Cardiac septum (tissue), 1 donor: ENCODE measurements at places on chromosomes 12 and 14.
A peak's percentile ranks its signal among the peaks of the same experiment; 100 is the strongest.

DNA sequence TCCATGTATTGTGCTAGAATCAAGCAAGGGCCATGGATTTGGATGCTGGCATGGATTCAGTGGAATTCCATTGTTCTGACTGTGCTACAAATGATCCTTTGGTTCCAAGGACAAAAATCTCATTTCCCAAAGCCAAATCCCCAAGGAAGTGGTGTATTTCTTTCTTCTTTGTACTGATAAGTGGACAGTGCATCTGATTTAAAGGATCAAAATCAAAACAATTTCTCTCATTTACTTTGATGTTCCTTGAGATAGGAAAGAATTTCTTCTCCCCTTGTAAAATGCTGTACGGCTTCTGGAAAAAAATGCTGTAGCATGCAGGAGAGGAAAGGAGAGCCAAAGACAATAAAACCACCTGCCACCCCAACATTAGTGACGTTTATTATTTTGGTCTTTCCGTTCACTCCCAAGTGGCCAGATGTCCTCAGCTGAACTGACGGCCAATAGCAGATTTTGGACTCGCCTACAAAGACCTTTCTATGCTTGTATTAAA, 185.7 kb downstream of the PRKD1 start:
- DNase-seq = no peak

DNA sequence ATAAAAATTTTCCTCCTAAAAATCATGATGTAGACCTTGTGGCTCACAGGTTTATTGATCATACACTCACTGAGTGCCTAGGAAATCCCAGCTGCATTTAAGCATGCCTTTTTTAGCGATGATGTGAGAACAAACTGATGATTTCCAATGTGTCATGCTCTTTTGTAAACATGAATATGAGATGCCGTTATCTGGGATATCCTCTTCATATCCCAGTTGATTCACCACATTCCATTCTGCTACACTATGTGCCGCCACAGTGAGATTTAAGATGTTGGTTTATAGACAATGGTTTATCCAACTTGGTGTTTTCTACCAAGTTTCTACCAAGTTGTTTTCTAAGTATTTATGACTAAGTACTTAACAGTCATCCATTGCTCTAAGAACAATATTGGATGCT, 5.2 kb downstream of the OR4E1 start:
- no peak for DNase-seq

GRCh38 chr12:16726879-16727278, 120.9 kb upstream of the LMO3 start:
- DNase-seq = no peak

DNA sequence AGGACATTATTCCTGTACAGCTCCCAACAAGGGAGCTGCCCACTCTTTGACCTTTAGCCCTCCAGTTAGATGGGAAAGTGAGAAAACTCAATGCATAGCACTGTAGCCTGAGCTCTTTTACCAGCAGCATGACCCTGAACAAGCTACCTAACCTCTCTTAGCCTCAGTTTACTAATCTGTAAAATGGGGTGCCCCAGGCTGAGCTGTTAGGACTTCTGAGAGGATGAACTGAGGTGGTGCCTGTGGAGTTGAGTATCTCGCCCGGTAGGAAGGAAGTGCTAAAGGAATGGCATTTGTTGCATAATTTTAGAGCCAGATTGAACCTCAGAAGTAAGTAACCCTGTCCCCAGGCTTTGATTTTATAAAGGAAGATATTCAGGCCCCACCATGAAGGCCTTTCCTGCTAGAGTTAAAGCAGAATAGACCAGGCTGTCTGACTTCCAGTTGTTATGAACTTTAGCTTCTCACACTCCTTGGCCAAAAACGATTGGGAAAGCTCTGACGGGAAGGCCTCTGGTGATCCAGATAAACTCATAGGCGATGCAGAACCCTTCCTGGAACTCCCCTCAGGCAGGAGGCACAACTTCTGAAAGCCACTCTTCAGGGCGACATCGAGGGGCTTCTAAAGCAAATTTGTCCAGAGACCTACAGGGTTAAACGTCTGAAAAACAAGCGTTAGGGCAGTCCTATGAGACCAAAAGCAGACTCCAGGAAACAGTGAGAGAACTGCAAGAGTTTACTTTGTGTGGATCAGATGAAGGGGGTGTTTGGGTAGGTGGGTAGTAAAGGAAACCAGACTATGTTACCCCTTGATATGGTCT, 2.5 kb upstream of the SERPINA10 start:
- DNase-seq = no peak

DNA sequence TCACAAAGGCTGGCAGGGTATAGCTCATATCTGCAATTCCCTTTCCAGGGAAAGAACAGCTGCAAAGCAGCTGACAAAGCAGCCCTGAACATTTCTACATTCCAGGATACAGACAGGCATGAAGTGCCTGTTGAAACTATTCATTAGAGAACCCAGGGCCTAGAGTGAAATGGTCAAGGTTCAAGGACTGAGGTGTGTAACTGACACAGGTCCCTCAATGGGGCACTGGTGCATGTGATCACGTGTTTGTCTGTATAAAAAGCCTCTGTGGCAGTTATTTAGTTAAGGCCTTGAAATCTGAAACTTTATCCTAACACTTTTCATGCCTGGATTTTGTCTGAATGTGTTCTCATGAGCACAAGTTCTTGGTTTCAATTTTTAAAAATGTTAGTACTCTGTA, 47.1 kb downstream of the GIT2 start:
- DNase-seq = no peak

DNA sequence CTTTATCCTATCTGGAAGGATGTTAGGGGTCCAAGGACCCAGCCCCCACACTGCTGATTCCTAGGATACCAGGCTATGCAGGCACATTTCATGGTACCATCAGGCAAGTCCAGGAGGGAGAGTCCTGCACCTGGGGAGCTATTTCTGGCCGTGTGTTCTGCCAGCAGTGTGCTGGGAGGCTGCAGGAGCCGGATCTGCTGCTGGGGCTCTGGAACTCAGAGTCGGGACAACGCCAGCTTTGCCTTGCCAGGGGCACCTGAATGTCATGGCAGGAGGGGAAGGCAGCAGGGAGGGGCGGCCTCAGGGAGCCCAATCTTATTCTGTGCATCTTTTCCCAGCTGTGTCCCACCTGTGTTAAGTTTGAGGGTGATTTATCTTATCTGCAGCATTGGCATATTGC, 17.8 kb downstream of the SRRM4 start:
- no peak for DNase-seq

DNA sequence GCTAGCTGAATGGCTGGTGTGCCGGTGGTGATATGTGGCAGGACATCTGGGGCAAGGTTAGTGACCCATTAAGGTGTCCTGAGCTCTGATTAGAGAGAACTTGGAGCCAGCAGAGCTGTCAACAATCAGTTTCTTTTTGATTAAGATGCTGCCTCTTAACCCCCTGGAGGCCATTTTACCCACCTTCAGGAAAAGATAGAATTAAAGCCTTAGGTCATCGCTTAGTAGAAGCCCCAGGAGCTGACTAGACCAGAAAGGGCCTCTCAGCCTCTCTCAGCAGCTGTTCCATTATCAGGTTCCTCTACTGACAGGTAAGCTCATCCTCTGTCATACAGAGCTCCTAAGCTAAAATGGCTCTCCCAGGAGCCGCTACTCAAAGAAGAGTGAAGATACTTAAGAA, 339.0 kb downstream of the FUT8 start:
- no peak for DNase-seq

DNA sequence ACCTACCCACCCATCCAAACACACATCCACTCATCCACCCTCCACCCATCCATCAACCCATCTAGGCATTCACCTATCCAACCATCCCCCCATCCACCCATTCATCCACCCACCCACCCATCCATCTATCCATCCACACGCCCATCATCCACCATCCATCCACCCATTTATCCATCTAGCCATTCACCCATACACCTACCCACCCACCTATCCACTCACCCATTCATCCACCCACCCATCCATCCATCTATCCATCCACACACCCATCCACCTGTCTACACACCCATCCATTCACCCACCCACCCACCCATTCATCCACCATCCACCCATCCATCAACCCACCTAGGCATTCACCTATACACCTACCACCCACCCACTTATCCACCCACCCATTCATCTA, 72.6 kb upstream of the GALNT9 start:
- DNase-seq = no peak

- no peak for DNase-seq
Measured at GRCh38 chr12:58889557-58889956, 30.7 kb downstream of the LRIG3 start.

- peak; percentile 81 for DNase-seq
Measured at GRCh38 chr14:50955373-50956043, 11.2 kb upstream of the PYGL start.

- DNase-seq = no peak
Measured at GRCh38 chr12:115572440-115572839, 705.1 kb downstream of the MED13L start.

DNA sequence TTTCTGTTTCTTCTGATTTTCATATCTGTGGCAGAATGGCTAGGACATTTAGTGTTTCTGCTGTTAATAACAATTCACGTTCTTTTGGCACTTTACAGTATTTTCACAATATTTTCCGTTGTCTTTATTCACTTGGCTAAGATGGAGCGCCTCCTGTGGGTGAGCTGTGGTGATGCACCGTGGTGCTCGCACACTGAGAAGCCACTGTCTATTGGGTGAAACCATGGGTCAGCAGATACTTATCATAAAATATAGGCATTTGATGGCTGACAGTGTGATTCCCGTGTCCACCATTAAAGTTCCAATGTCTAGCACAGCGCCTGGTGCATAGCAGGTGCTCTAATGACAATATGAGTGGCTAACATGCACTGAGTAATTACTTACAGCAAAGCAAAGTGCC, 141.8 kb downstream of the VRK1 start:
- peak; percentile 20 for DNase-seq

- DNase-seq = no peak
Measured at GRCh38 chr12:21478756-21479455, 22.5 kb downstream of the RECQL start.

- no peak for DNase-seq
Measured at GRCh38 chr14:36361210-36361853, 40.9 kb upstream of the MBIP start.

DNA sequence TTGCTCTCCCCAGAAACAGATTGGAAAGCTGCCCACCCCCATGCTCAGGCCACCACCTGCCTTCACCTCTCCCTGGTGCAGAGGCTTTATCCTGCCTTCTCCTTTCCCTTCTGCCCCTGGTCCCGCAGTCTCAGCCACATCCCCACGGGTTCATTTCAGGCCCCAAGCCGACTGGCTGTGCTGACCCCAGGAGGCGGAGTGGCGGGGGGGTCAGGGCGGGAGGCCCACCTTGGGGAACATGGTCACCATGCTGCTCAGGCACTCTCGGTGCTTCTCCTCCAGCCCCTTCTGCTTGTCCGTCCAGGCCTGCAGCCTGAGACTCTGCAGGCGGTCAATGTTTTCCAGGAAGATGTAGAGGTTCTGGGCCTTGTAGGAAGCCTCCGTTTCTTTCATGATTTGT, 6.9 kb downstream of the FAM186B start:
- DNase-seq = no peak

DNA sequence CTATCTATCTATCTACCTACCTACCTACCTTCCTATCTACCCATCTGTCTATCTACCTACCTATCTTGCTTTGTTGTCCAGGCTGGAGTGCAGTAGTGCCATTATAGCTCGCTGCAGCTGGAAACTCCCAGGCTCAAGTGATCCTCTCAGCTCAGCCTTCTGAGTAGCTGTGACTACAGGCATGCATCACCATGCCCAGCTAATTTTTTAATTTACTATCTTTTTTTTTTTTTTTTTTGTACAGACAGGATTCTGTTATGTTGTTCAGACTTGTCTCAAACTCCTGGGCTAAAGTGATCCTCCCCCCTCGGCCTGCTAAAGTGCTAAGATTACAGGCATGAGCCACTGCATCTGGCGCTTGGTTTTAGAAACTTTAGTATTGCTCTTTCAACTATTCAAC, 762.4 kb downstream of the SLC6A15 start:
- no peak for DNase-seq

DNA sequence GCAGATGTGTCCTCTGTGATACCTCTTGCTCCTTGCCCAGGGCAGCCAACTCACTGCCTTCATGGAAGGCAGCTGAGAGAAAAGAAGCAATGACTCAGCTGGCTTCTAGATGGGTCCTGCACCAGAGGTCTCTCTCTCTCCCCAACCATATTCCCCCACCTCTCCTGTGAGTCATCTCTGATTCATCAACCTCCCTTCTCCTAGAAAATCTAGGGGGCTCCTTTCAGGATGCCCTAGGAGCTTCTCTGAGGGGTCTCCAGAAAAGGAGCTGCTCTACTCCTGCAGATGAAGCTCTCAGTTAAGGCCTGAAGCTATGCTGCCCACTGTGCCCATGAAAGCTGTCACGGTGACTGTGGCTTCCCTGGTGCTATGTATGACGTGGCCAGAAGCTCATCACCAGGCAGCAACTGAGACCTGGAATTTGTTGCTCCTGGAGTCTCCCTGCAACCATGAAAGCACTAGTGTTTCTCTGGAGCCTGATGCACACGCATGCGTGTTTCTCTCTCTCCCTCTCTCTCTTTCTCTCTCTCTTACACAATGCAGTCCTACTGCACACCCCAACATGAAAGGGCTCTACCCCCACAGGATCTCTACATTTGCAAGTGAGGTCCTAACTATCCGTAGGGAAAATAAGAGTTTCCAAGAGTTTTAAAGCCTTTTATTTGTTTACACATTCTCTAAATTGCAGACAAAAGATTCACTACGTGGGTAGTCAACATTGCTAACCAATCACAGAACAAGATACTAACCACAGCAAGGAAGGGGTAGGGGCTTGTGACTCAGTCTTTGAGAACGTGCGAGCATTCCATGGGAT, 285.3 kb downstream of the DPF3 start:
- no peak for DNase-seq

DNA sequence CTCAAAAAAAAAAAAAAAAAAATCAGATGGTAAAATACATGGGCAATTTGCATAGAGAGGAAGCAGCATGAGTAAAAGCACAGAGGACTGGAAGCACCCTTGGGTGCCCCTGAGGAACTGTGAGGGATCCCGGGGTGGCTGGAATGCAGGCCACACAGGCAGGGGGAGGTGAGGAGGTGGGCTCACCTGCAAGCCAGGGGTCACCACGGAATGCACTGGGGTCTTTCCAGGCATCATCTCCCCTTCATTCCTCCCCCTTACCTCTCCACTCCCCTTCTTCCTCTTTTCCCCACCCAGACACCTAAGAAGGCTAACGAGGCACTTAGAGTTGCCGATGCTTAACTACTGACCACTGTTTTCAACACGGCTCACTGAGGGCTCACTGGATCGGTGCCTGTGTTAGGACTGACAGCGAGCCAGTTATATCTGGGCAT, 14.4 kb upstream of the HIP1R start:
- DNase-seq = no peak

GRCh38 chr14:76486251-76486743, 110.4 kb downstream of the ESRRB start:
- no peak for DNase-seq
